ENCODE measurements at places on chromosomes 1 and 21.

- no peak for DNase-seq
Measured at GRCh38 chr1:110021285-110021684, 13.1 kb upstream of the STRIP1 start.

DNA sequence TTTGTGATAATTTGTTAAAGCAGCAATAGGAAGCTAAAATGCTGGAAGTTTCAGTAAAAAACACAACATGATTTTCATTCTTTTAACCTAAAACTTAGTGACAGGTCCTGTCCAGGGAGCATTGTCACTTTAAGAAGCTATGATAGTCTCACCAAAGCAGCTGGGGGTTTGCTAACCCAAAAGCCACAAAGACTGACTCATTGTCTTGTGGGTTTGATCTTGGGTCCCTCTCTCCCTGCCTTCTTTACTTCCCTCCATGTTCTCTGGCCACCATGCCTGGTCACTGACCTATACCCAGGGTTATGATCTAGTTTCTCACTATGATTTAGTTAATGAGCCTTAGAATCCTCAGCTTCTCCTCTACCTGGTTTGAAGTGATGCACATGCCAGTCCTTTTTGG is 213.5 kb upstream of the PTGFR start:
- no peak for DNase-seq

GRCh38 chr21:31515253-31515652 is 144.2 kb upstream of the SOD1 start:
- no peak for DNase-seq

DNA sequence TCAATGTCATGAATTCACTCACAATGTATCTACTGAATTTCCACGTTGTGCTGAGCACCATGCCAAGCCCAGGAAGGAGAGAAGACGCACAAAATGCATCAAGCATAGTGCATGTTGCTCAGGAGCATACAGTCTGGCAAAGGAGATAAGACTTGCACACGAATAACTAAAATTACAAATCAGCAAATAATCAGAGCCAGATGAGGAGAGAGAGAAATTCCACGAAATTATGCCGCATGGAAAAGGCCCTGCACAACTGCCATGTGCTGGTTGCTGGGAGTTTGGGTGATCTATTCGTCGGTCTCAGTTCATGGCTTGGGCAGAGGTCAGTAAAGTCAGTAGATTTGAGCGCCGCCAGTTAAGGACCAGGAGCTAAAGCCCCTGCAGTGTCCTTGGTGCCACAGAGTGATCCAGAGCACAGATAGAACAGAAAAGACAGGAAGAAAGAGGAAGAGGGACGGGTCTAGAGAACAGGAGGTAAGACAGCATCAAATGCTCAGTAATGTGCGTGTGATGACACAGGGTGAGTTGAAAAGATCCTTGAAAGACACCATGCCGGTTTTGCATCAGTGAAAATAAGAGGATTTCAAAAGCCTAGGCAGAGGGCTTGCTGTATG is 55.1 kb upstream of the ZNF281 start:
- no peak for DNase-seq
